AG08396 (cell line): ENCODE measurements at places on chromosomes 7 and 10.

DNA sequence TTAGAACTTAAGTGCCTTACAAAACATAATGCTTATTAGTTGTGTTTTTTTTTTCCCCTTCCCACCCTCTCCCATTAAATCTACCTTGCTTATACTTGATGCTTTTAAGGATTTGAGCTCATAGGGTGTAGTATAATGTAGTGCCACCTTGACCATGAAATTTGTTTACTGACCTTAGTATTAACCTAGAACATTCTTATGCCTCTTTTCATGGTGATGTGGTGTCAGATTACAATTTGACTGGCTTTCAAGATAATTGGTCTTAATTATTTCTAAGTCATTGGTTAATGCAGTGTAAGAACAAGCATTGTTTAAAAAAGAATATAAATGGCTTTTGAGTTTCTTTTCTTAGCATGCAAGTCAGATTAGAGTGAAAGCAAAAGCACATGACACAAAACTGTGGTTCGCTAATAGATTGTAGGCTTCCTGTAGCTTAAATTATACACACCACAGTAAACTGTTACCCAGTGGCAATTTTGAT is 61.8 kb downstream of the ADD3 start:
- DNase-seq: no peak

DNA sequence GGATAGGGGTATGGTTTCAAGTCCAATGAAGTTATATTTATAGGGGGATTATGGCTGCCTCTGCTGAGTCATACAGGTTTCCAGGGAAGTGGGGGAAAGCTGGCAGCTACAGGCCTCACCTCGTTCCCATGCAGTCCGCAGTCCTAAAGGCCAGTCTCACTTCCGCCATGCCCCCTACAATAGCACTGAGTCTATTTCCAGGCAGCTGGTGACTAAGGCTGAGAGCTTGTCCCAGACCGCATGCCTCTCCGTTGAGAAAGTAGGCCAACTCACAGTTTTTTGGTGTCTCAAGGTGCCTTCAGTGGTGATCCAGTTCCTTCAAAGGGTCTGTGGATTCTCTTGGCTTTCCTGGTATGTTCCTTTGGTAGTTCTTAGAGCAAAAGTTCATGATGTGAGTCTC is 203.9 kb upstream of the GLI3 start:
- no peak for DNase-seq

GRCh38 chr7:113809581-113809980 is 109.2 kb downstream of the PPP1R3A start:
- no peak for DNase-seq

- DNase-seq: no peak
Observed at GRCh38 chr10:49152663-49153062, 18.8 kb upstream of the FAM170B start.

- DNase-seq: no peak
Observed at GRCh38 chr7:45700556-45700955, 126.4 kb downstream of the ADCY1 start.

GRCh38 chr7:93559639-93560491 is 14.7 kb downstream of the CALCR start:
- DNase-seq: no peak

DNA sequence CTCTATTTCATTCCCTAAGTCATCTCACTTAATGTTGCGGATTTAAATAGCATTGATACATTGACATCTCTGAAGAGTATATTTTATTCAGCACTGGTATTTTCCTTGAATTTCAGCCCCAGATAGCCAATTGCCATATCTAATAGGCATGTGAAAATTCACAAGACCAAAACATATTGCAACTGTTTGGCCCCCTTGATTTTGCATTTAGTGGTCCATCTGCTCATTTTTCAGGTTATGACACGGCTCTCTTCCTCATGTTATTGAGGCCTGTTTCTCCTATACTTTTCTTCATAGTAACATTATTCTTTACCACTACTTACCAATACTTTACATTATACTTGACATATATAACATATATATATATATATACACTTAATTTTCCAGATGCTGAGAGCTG is 43.7 kb downstream of the MKLN1 start:
- no peak for DNase-seq

DNA sequence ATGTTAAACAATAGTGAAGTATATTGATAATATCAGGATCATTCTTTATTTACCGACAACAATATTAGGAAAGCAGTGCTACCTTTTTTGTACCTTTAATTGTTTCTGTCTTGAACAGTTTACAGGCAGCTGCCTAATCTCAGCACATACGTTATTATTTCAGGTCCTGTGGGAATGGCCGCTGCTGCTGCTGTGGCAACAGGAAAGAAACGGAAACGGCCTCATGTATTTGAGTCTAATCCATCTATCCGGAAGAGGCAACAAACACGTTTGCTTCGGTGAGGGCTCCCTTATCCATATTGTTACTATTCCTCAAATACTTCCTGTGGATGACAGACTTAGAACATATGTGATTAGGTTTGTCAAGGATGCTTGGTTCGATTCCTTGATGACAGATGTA is 59.7 kb downstream of the NRF1 start:
- DNase-seq: no peak

GRCh38 chr10:63396133-63396761 is 69.5 kb downstream of the JMJD1C start:
- DNase-seq: no peak

DNA sequence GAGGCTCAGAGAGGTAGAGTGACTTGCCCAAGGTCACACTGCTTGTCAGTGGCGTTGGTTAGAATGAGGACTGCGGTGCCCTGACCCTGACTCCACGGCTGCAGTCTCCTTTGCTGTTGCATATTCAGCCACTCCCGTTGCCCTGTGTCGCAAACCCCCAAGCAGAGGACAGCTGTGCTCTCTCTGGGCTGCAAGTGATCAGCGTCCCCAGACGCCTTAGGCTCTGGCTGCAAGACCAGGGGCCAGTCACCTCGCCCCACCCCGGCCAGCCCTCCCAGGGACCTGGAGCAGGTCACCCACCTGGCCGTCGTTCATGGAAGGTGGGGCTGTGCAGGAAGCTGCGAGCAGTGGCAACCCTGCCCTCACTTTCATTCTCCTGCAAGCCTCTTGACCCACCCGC is 51.7 kb upstream of the NANOS1 start:
- no peak for DNase-seq

DNA sequence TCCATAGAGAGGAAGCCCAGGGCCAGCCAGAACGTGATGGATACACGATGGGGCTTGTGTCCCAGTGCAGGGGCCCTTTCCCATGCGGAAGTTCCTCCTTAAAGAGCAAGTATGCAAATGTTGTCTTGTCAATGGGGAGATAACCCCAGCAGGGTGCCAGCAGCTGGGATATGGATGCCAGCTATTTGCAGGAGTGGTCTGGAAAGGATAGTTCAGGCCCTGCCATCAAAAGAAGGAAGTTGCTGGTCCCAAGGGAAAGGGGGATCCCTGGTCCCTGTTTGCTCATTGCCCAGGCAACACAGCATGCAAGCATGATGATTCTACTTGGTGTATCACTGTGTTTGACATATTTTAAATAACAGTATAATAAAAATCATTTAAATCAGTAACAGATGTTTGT is 73.1 kb upstream of the HECW1 start:
- DNase-seq: no peak
